ENCODE measurements at places on chromosomes 11 and 22.

DNA sequence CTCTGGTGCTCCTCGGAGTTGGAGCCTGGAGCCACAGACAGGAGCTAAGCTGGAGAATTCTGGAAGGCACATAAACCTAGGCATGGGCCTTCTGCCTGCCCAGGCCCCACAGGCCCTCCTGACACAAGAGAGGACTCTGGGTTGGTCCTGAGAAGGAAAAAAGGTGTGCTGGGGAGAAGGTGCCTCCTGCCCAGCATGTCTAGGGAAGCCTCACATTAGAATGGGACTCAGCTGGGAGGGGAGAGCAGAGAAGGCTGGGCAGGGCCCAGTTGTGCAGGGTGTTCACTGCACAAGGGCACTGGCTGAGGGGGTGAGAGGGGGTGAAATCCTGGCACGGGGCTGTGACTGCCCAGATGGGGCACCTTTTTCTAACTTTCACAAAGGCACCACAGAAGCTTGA lies 39.4 kb upstream of the WNT11 start:
- DNase-seq, result no peak

- no peak for DNase-seq
Observed at GRCh38 chr11:16891165-16891564, 123.0 kb downstream of the PLEKHA7 start.

- DNase-seq, result no peak
Observed at GRCh38 chr11:119784421-119784820, 55.4 kb upstream of the NECTIN1 start.

- no peak for DNase-seq
Observed at GRCh38 chr11:13848031-13848430, 114.5 kb upstream of the SPON1 start.

- DNase-seq, result no peak
Observed at GRCh38 chr11:96186806-96187205, 156.2 kb downstream of the MAML2 start.

DNA sequence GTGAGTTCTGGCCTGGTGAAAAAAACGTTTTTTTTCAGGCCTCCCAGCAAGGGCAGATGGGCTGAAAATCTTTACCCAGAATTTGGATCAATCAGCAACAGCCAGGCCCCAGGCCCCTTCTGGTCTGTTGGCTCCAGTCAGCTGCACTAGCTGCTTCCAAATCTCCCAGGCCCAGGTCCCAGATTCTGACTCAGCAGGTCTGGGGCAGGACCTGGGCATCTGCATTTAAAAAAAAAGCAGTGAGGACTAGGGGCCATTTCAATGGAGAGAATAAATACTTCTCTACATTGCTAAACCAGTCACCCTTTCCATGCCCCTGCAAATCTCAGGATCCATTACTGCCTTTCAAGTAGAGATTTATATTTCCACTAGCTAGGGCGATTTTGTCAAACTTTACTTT lies 4.3 kb downstream of the SLC15A3 start:
- DNase-seq, result no peak

GRCh38 chr22:17982572-17983141 lies 41.7 kb downstream of the MICAL3 start:
- DNase-seq, result no peak

- no peak for DNase-seq
Observed at GRCh38 chr11:134759274-134759673, 347.2 kb upstream of the B3GAT1 start.

DNA sequence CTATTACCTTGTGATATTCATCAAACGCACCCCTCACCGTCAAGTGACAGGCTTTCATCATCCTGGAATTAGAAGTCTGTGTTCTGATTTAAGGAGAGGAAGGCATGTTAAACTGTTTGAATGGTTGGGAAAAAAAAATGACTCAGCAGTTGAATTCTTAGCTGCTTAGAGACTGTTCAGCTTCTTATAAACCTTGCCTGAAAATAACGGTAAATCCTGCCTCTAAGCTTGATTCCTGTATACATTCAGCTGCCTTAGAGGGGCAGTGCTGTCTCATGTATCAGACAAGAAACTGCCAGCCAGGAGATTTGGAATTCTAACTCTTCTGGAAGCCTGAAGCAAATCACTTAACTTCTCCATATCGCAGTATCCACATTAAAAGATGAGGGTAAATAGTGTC lies 437.4 kb downstream of the JRKL start:
- DNase-seq, result no peak

- no peak for DNase-seq
Observed at GRCh38 chr11:34317666-34318065, 40.1 kb downstream of the ABTB2 start.

GRCh38 chr11:70490208-70490607 lies 91.9 kb downstream of the CTTN start:
- no peak for DNase-seq

- no peak for DNase-seq
Observed at GRCh38 chr22:47055921-47056320, 293.5 kb downstream of the TBC1D22A start.

- DNase-seq, result no peak
Observed at GRCh38 chr11:33919645-33920044, 27.8 kb upstream of the LMO2 start.

GRCh38 chr11:19089421-19089820 lies 27.5 kb upstream of the ZDHHC13 start:
- DNase-seq, result no peak

DNA sequence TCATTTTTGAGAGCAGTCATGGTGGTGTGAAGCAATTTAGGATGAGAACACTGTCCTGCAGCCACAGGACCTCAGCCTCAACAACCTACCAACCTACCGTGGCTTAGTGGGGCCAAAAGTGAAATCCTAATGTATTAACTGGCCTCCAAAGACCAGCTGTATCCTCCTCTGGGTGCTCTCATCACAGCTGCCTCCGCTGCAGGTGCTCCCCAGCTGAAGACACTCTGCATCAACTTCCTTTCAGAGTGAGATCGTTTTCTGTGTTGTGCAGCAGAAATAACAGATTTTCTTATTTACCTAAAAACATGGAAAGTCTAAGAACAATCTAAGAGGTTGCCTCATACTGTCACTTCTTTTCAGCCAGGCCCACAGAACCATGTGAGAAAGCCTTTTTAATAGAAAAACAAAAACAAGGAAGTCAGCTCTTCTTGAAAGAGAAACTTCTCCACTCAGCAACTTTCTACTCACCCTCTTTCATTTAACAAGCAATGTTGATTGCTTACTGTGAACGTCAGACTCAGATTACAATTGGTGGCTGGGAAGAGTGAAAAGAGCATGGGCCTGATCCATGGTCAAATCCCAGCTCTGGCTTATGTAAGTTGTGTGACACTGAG lies 136.1 kb downstream of the TENM4 start:
- no peak for DNase-seq

GRCh38 chr11:93969925-93970922 lies 50.9 kb upstream of the HEPHL1 start:
- no peak for DNase-seq

DNA sequence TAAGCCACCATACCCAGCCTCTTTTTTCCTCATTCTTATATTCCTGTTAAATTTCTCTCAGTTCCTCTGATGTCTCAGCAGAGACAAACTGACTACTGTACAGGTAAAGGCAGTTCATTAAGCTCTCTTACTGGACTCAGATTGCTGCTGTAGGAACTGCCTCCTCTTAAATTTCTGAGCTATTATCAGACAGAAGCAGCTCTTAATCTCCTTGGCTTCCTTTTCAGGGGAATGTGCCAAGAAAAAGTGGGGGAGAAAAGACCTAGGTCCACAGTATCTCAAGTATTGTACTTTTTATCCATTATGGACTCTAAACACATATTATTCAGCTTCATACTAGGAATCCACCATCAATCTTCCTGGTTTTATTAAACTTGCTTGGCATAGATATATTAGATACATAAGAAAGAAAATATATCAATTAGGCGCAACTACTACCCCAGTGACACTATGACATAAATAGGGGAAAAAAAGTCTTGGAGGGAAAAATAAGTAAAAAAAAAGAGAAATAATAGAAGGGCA lies 26.1 kb downstream of the MRTFA start:
- no peak for DNase-seq

DNA sequence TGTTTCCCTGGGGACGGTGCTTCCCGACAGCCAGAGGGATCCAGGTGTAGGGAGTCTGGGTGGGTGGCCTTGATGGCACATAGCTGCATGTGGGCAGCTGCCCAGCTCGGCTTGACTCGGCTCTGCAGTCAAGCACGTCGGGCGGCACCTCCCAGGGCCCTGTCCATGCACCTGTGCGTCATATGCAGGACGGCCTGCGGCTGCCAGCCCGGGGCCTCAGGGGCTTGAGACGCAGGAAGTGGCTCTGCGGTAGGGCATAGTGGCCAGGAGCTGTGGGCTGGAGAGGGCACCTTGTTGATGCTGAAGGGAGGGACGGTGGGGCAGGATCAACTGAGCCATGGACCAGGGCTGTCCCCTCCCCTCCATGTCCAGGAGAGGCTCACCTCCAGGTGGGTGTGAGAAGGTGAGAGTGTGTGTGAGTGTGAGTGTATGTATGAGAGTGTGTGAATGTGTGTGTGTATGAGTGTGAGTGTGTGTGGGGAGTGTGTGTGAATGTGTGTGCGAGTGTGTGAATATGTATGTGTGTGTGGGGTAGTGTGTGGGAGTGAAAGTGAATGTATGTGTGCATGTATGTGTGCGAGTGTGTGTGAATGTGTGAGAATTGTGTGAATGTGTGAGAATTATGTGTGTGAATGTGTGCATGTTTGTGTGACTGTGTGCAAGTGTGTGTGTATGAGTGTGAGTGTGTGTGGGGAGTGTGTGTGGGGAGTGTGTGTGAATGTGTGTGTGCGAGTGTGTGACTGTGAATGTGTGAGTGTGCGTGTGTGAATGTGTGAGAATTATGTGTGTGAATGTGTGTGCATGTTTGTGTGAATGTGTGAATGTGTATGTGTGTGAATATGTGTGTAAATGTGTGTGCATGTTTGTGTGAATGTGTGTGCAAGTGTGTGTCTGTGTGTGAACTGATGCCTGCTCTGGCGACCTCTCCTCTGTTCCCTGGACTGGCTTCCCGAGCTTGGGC lies 5.7 kb upstream of the SUN2 start:
- DNase-seq, result no peak

DNA sequence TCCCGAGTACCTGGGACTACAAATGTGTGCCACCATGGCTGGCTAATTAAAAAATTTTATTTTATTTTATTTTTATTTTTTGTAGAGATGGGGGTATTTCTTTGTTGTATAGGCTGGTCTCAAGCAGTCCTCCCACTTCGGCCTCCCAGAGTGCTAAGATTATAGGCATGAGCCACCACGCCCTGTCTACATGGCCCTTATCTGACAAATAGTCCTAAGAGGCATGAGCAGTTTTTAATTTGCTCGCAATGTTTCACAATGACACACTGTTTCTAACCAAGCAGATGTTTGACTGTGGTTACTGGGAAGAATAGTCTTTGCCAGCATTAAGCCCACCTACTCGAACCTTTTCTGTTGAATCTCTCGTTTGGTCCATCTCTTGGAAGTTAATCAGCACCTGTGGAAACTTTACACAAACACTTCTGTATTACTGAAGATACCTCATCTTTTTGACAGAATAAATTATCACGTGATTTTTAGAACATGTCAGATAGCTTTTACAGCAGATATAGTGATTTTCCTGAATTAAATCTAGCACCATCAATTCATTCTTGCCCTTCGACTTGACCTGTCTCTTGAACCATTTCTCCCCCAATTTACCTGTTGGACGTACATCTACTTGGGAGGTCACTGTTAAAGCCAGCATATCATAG lies 71.4 kb downstream of the MTMR3 start:
- DNase-seq, result no peak

GRCh38 chr11:70031631-70032469 lies 46.3 kb upstream of the ANO1 start:
- no peak for DNase-seq

DNA sequence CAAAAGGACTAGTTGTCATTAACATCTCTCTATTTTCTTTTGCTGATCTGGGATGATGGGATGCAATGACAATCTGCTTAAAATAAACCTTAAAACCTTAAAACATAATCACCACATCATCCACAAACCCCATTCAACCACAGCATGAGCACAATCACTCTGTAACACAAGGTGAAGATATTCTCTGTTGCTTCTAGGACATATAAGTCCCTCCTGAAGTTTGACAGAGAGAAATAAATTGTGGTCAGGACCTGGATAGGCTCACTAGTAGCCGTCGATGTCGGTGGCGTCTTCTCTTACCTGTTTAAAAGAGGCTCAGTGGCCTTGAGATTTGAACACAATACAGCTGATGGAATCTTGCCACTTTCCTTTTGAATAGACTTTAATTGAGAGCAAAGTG lies 47.9 kb downstream of the WT1 start:
- no peak for DNase-seq

- DNase-seq, result no peak
Observed at GRCh38 chr11:105156720-105157119, 17.2 kb upstream of the CARD18 start.

- DNase-seq, result no peak
Observed at GRCh38 chr11:12679471-12679870, 5.2 kb downstream of the TEAD1 start.

GRCh38 chr22:39206491-39206890 lies 38.3 kb downstream of the PDGFB start:
- no peak for DNase-seq

GRCh38 chr11:19739872-19740271 lies 27.2 kb downstream of the NAV2 start:
- peak; percentile 25 for DNase-seq

DNA sequence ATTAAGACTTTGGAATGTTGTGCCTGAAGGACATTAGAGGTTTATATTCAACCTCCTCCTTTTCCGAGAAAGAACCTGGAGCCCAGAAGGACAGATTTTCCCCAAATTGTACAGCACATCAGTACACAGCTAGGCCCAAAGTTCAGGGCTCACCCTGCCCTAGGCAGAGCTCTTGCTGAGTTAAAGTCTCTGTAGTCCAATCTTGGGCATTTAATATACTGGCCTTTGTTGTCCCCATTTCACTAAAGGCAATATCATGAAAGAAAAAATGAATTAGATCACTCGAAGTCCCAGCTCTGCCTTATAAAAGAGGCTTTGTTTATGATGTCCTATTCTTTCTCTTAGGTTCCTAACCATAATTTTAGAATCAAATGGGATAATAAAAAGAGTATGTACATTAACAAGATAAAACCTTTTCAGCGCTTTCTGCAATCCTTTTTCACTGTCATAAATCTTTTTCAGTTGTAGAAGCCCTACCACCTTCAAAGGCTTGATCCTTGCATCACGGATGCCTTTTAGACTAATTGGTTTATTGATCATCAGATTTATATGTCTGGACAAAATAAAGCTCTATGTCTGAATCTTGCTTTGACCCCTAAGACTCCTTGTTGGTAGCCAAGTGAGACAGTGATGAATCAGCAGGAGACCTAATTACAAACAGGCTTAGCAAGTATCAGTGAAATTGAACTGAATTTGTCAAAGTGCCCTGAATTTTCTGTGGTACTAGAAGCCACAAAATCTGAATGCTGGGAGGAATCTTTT lies 39.8 kb downstream of the RELT start:
- DNase-seq, result no peak
